Osteoblast (primary cell): ENCODE measurements at places on chromosomes 4 and X. TPM values are rescaled to one million over a fixed set of nuclear protein-coding genes. Genes with fewer than 3 reads are reported as not detected.

DNA sequence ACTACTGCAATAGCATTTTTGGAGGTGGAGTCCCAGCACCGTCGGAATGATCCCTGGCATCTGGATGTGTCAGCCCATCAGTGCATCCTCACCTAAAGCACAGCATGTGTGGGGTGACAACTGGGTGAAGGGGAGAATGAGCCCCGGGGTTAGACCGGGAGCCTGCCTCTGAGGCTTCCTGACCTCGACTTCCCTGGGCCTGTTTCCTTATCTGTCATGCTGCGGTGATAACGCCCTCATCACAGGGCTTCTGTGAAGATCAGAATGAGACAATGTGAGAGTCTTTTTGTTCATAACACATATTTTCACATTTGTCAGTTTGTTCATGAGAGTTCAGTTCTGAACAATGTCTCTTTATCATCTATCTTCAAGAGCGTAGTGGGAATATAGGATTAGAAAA, 31.1 kb upstream of the PDLIM3 start:
- DNase-seq: no peak
- H3K4me1 ChIP-seq: peaks cover 14% of the 10 kb centered on the region
- H3K36me3 ChIP-seq: no peaks in the 10 kb centered on the region
- peak overlapping the region; percentile 87 for H3K27ac ChIP-seq
- H3K4me3 ChIP-seq: no peak overlapping the region
- H3K27me3 ChIP-seq: no peaks in the 10 kb centered on the region

GRCh38 chr4:61493470-61493869, 293.3 kb downstream of the ADGRL3 start:
- no peaks in the 10 kb centered on the region for H3K36me3 ChIP-seq
- H3K27ac ChIP-seq: no peak overlapping the region
- H3K27me3 ChIP-seq: no peaks in the 10 kb centered on the region
- DNase-seq: no peak

NPY5R gene
- total RNA-seq: not detected in 2 replicates

- H3K36me3 ChIP-seq: no peaks in the 10 kb centered on the region
- H3K4me3 ChIP-seq: no peak overlapping the region
- no peak for DNase-seq
- no peaks in the 10 kb centered on the region for H3K4me1 ChIP-seq
- H3K27ac ChIP-seq: no peak overlapping the region
- no peaks in the 10 kb centered on the region for H3K27me3 ChIP-seq
Measured at GRCh38 chrX:147803948-147804347, 107.8 kb upstream of the FMR1 start.

DNA sequence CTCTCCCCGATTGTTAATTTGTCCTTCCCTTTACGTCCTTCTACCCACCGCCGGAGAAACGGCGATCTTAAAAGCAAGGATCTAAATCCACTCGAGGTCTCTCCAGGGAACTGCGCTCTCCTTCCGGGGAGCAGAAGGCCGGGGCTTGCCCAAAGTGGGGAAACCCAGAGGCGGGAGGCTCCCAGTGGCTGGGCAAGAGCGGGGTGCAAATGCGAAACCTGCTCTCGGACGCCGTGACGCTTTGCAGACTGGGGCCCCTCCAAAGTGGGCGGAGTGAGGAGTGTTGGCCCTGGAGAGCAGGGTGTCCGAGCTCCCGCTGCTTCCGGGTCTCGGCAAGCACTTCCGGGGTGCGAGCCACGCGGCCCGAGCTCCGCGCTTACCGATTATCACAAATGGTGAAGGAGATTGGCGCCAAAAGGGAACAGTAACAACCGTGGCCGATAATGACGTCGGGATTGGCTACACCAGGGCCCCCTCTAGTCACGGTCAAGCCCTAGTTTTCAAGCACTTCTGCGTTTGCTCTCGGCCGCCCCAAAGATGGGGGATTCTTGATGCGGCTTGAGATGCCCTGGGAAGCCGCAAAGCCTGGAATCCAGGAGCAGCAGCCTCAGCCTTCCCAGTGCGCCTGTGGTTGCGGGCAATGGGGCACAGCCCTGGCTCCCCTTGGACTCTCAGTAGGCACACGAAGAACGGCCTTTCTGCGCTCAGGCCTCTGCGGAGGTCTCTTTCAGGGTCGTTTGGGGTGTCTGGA, 29.0 kb downstream of the HAND2 start:
- no peak for DNase-seq
- no peaks in the 10 kb centered on the region for H3K4me1 ChIP-seq
- peaks cover 31% of the 10 kb centered on the region for H3K27me3 ChIP-seq
- H3K27ac ChIP-seq: no peak overlapping the region
- no peaks in the 10 kb centered on the region for H3K36me3 ChIP-seq

DNA sequence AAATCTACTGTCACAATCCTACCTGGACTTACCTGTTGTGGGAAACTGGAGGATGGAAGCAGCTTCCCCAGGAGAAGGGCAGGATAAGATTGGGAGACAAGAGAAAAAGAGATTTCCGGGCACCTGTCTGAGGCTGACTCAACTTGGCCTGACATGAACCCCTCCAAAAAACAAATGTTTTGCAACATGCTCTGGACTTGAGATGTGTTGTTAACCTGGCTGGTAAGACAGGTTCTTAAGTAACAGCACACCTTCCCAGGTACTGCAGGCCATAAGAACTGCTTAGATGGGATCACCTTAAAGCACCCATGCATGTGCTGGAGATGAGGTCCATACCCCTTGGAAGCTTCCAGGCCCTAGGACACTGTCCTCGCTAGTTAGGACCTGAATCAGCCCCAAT, 4.4 kb upstream of the SMIM43 start:
- no peak overlapping the region for H3K27ac ChIP-seq
- no peaks in the 10 kb centered on the region for H3K36me3 ChIP-seq
- no peak overlapping the region for H3K4me3 ChIP-seq
- DNase-seq: no peak
- no peaks in the 10 kb centered on the region for H3K4me1 ChIP-seq
- H3K27me3 ChIP-seq: no peaks in the 10 kb centered on the region

DNA sequence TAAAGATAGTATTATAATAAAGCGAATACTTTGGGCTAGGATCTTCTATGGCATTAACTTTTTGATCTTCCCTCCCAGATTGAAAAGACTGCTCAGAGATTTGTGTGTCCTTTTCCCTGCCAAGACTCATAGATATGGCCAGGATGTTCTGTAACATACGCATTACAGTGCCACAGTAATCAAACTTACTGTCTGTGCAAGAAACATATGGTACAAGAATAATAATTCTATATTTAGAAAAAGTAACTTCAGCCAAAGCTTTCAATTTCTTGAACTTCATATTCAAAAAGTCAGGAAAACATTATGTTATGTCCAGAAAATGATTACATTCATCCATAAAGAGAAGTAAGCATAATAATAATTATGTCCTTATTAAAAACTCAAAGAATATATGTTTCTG, 100.9 kb upstream of the GUCY1A1 start:
- no peak overlapping the region for H3K27ac ChIP-seq
- no peaks in the 10 kb centered on the region for H3K27me3 ChIP-seq
- DNase-seq: no peak
- H3K36me3 ChIP-seq: no peaks in the 10 kb centered on the region

APOOL gene
- total RNA-seq: 9.1 and 10.5 TPM in 2 replicates

- H3K27me3 ChIP-seq: no peaks in the 10 kb centered on the region
- no peak overlapping the region for H3K4me3 ChIP-seq
- no peaks in the 10 kb centered on the region for H3K36me3 ChIP-seq
- H3K27ac ChIP-seq: no peak overlapping the region
- no peaks in the 10 kb centered on the region for H3K4me1 ChIP-seq
Measured at GRCh38 chrX:148938348-148938747, 437.9 kb downstream of the AFF2 start.

- DNase-seq: no peak
- H3K27ac ChIP-seq: no peak overlapping the region
- peaks cover 3% of the 10 kb centered on the region for H3K4me1 ChIP-seq
- no peak overlapping the region for H3K4me3 ChIP-seq
- no peaks in the 10 kb centered on the region for H3K36me3 ChIP-seq
- no peaks in the 10 kb centered on the region for H3K27me3 ChIP-seq
Measured at GRCh38 chr4:74440356-74440755, 4.6 kb upstream of the AREG start.

FAM9C gene
- under 0.01 TPM in 1 of 2 replicates, not detected in the other for total RNA-seq

GRCh38 chr4:4995103-4995907, 24.0 kb downstream of the CYTL1 start:
- peaks cover 4% of the 10 kb centered on the region for H3K27me3 ChIP-seq
- DNase-seq: peak; percentile 92
- no peak overlapping the region for H3K27ac ChIP-seq
- no peak overlapping the region for H3K4me3 ChIP-seq
- H3K36me3 ChIP-seq: no peaks in the 10 kb centered on the region

SEC31A gene
- total RNA-seq: 487 and 513 TPM in 2 replicates

- peaks cover 30% of the 10 kb centered on the region for H3K4me1 ChIP-seq
- peaks cover 9% of the 10 kb centered on the region for H3K27me3 ChIP-seq
- peaks cover 19% of the 10 kb centered on the region for H3K36me3 ChIP-seq
Measured at GRCh38 chrX:45851434-45851991, 650.8 kb upstream of the DIPK2B start.

FAM193A gene
- total RNA-seq: 22.4 and 23.2 TPM in 2 replicates

GRCh38 chrX:56728321-56728720, 722 bp upstream of the NBDY start:
- H3K27ac ChIP-seq: no peak overlapping the region
- H3K4me1 ChIP-seq: no peaks in the 10 kb centered on the region
- peaks cover 15% of the 10 kb centered on the region for H3K27me3 ChIP-seq

RBMX gene
- total RNA-seq: 202 and 210 TPM in 2 replicates

ERVMER34-1 gene
- not detected in 2 replicates for total RNA-seq

- DNase-seq: no peak
- H3K27ac ChIP-seq: no peak overlapping the region
- no peaks in the 10 kb centered on the region for H3K36me3 ChIP-seq
- no peak overlapping the region for H3K4me3 ChIP-seq
- no peaks in the 10 kb centered on the region for H3K4me1 ChIP-seq
- peaks cover 4% of the 10 kb centered on the region for H3K27me3 ChIP-seq
Measured at GRCh38 chrX:799808-800207, 169.2 kb downstream of the SHOX start.

DNA sequence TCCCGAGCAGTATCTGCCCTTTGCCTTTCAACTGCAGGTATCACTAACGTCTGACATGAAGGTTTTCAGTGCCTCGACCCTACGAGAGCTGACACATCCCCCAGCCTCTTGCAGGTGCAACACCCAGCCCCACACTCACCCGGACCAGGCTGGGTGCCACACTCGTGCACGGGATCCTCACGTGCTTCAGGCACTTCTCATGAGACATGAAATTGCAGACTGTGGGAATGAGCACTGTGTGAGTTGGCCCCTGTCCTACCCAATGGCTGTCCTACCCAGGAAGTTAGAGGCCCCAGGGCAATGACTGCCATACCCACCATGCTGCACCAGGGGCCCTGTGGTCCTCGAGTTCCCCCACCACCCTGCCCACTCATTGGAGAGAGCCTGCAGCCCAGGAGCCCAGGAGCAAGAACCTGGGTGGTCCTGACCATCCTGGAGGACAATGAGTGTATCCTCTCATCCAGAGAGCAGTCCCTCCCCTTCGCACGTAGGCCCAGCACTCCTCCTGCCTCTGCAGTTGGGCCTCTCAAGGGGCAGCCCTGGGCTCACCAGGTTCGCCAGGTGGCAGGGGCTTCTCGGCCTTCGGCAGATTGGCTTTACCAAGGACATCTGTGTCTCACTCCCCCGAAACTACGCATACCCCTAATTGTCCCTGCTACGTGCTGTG, 2.4 kb downstream of the DGKQ start:
- no peaks in the 10 kb centered on the region for H3K27me3 ChIP-seq
- no peak overlapping the region for H3K4me3 ChIP-seq
- no peak overlapping the region for H3K27ac ChIP-seq
- DNase-seq: peak; percentile 93
- peaks cover 9% of the 10 kb centered on the region for H3K4me1 ChIP-seq

DNA sequence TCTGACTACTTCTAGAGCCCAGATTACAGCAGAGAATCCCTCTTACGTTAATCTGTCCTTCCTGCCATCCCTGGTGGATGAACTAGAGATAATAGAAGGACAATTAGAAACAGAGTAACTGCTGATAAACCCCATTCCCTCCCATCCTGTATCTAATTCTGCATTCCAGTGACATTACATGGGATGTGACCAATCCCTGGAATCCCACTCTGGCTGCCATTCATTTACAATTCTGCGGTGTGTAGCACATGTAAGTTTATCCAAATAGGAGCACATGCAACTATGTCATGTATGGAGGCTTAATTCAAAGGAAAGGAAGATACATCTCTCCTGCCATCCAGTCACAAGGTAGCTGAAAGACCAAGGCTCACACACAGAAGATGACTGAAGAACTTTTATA, 339.5 kb downstream of the GPAT3 start:
- no peaks in the 10 kb centered on the region for H3K27me3 ChIP-seq
- no peaks in the 10 kb centered on the region for H3K4me1 ChIP-seq
- no peak overlapping the region for H3K27ac ChIP-seq
- no peak overlapping the region for H3K4me3 ChIP-seq
- no peak for DNase-seq
- no peaks in the 10 kb centered on the region for H3K36me3 ChIP-seq

SMS gene
- 69.2 and 76.0 TPM in 2 replicates for total RNA-seq

DNA sequence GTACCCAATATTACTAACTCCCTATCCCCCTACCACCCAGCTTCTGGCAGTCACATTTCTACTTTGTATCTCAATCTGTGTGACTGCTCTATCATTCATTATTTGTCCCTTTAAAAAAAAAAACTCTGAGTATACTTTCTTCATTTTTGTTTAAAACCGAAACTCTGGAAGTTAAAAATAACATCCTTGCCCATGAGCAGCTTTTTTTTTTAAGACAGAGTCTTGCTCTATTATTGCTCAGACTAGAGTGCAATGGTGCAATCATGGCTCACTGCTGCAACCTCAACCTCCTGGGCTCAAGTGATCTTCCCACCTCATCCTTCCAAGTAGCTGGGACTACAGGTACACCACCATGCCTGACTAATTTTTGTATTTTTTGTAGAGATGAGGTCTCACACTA, 15.8 kb downstream of the UBE2K start:
- H3K4me3 ChIP-seq: peak overlapping the region; percentile 23
- peaks cover 15% of the 10 kb centered on the region for H3K4me1 ChIP-seq
- H3K27me3 ChIP-seq: no peaks in the 10 kb centered on the region
- H3K36me3 ChIP-seq: peaks cover 3% of the 10 kb centered on the region
- DNase-seq: no peak

CLDN22 gene
- total RNA-seq: not detected in 2 replicates

DNA sequence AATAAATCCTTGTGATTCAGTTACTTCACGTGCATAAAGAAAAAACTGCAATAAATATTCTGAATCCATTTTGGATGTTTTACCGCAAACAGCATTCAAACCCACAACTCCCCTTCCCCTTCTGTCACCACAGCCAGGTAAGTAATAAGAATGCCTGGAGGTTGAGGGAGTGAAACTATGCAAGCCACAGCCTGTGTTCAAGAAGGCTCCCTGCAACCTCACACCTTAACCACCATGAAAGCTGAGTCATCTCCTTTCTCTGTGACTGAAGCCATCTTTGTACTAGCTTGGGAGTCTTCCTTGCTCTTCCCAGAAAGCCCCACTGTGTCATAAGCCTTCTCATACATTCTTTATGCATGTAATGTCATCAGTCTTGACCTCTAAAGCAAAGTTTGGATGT, 297.0 kb upstream of the PUDP start:
- H3K4me3 ChIP-seq: no peak overlapping the region
- no peaks in the 10 kb centered on the region for H3K4me1 ChIP-seq
- no peak overlapping the region for H3K27ac ChIP-seq
- H3K36me3 ChIP-seq: no peaks in the 10 kb centered on the region
- H3K27me3 ChIP-seq: no peaks in the 10 kb centered on the region
- no peak for DNase-seq

- H3K27ac ChIP-seq: peak overlapping the region; percentile 83
- H3K27me3 ChIP-seq: no peaks in the 10 kb centered on the region
- H3K4me3 ChIP-seq: no peak overlapping the region
- H3K4me1 ChIP-seq: peaks cover 39% of the 10 kb centered on the region
Measured at GRCh38 chr4:76738086-76738931, 159.6 kb downstream of the SOWAHB start.

PCDH18 gene
- total RNA-seq: 171 and 191 TPM in 2 replicates

GRCh38 chrX:33726281-33727160, 405.6 kb downstream of the FAM47A start:
- H3K4me3 ChIP-seq: no peak overlapping the region
- no peak overlapping the region for H3K27ac ChIP-seq
- no peak for DNase-seq
- no peaks in the 10 kb centered on the region for H3K27me3 ChIP-seq
- no peaks in the 10 kb centered on the region for H3K36me3 ChIP-seq
